ENCODE measurements at places on chromosomes 11 and 22.

DNA sequence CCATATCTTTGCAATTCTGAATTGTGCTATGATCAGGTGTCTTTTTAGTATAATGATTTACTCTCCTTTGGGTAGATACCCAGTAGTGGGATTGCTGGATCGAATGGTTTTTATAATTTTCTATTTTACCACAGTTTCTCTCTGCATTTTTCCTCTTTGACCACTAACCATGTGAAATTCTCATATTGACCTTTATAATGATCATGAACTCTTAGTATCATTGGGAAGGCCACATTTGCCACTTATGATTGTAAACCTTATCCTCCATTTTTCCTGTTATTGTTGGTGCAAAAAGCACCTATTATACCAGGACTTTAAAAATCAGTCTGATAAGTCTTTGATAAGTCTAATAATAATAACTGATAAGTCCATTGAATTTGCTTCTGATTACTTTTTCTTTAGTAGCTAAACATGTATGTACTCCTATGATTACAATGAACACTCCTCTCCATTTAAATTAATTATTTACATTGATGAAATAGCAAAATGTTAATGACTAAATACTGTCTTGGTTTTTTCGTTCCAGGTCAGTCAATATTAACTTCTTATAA, 9.6 kb downstream of the NEAT1 start:
- DNase-seq = no peak

- DNase-seq = no peak
Measured at GRCh38 chr11:13260201-13260962, 17.2 kb upstream of the BMAL1 start.

GRCh38 chr11:88068848-88069554, 106.2 kb downstream of the RAB38 start:
- no peak for DNase-seq

DNA sequence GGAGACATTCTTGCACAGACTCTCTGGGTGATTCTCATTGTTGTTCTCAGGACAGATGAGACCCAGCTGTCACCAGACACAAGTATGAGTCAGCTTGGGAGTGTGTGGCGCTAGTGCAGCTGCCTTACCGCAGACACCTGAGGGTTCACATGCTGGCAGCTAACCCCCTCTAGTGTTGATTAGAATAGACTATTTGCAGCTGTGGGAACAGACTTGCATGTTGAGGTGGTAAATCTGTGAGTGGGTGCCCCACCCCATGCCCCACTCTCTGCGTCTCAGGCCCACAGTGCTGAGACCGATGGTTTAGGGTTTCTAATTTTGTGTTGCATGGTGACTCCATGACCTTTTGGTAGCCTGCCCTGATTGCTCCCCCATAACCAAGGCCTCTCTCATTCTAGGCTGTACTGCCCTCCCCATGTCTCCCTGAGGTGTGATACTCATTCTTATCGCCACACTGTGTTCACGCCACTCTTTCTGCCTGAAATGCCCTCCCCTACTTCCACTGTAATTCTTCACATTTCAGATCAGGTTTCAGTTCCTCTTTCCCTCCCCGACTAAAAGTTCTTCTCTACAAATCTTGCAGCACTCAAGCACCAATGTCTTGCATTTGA, 73.7 kb upstream of the KIRREL3 start:
- no peak for DNase-seq

DNA sequence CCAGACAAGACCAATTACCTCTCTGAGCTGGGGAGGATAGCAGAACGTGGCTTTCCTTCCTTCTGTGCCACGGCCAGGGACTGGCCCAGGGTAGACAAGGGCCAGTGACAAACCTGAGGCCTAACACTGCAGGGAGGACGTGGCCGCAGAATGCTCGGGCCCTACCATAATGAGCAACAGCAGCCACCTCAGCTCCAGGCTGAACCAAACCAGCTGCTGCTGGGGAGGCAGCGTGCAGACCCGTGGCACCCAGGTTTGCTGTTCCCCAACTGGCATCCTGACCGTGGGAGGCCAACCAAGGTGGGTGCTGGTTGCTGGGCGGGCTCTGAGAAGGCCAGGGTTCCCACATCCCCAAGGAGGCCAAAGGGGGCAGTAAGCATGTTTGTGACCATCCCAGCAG, 83.0 kb downstream of the MORC2 start:
- no peak for DNase-seq

GRCh38 chr11:131906963-131907362, 536.5 kb downstream of the NTM start:
- no peak for DNase-seq

- DNase-seq = no peak
Measured at GRCh38 chr11:100235085-100235484, 452.0 kb upstream of the ARHGAP42 start.

DNA sequence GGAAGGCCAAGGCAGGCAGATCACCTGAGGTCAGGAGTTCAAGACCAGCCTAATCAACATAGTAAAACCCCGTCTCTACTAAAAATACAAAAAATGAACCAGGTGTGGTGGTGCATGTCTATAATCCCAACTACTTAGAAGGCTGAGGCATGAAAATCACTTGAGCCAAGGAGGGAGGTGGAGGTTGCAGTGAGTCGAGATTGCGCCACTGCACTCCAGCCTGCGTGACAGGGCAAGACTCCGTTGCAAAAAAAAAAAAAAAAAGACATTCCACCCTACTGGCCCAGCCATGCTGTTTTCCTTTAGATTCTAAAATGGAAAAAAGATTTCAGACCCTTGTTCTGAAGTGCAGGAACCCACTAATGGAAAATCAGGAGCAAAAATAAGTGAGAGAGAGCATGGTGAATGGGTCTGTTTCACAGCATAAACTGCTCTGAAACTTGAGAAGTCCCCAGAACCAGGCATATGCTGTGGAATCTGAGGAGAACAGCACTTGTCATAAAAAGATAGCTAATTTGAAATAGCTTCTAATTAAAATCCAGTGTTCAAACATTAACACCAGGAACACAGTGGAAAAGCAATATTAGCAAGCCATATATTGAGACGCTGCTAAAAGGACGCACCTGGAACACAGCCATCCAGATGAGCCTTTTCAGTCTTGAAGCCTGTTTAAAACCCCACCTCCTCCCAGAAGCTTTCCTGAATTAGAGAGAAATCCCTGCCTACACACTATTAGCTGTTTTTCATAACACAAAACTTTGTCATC, 66.3 kb upstream of the CHRM4 start:
- no peak for DNase-seq

- DNase-seq = no peak
Measured at GRCh38 chr11:91926965-91927364, 297.7 kb upstream of the FAT3 start.

DNA sequence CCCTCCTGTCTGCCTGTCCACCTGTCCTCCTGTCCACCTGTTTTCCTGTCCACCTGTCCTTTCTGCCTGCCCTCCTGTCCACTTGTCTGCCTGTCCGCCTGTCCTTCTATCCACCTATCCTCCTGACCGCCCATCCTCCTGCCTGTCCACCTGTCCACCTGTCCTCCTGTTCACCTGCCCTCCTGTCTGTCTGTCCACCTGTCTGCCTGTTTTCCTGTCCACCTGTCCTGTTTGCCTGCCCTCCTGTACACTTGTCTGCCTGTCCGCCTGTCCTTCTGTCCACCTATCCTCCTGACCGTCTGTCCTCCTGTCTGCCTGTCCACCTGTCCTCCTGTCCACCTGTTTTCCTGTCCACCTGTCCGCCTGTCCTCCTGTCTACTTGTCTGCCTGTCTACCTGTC, 682.8 kb downstream of the TBC1D22A start:
- DNase-seq = no peak

DNA sequence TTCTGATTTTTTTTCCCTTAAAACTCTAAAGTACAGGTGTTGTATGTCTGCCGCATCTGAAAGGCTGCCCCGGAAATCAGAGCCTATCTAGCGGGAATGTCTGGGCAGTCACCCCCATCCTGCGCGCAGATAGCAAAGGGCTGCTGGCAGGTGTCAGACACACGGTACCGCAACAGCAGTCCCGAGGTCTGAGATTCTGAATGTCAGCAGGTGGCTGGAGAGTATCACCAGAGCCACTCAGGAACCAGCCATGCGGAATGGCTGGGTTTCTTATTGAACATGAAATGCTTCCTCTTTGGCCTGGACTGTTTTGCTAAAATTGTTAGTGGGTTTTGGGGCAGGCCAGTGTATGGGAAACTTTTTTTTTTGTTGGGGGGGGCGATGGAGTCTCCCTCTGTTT, 53.3 kb downstream of the CERK start:
- DNase-seq = no peak

- no peak for DNase-seq
Measured at GRCh38 chr11:1410366-1411291, 20.9 kb downstream of the BRSK2 start.

DNA sequence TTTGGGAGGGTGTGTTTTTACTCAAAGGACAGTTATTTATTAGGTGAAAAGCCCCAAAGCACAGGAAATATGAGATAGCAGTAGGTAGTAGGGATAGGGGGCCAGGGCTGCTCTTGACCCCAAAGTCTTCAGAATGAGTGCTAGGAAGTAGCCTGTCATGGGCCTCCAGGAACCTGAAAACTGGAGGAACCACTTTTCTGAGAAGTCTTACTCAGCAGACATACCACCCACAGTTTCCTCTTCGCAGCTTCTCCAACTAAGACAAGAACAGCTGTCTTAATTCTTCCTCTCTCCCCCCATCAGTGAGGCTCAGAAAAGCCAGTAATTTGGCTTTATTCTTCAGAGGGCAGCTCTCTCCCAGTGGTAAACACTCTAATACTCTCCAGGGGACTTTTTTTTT, 84.0 kb upstream of the CTSC start:
- peak; percentile 13 for DNase-seq

GRCh38 chr11:130653838-130654636, 205.6 kb downstream of the ADAMTS15 start:
- DNase-seq = no peak

DNA sequence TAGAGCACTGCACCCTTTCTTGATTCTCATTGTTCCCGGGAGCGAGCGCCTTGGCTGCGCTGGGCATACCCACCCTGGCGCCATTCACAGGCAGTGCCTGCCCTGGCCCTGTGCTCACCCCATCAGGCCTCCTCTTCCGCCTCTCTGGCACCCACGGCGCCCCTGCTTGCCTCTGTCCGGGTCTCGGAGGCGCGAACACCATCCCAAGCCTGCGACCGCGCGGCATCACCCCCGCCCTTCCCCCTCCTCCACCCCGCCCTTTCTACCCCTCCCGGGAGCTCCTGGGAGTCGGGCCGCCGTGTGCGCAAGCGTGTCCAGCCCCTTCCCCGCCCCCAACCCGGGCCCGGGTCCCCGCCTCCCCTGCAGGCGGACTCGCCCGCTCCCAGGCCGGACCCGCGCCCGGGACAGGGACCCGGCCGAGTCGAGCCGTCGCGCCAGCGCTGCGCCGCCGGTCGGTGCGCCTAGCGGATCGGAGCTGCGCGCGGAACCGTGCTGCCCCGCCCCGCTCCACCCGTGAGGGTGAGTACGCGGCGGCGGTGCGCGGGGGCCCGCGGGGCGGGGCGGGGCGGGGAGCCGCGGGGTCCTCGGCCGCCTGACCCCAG, at the start of gene ST3GAL4:
Gene ST3GAL4 (plus strand): TSS at position 363 of the 602 bp plus-strand sequence. CDS start 50,470 bp downstream, outside the sequence.
- DNase-seq = peak; percentile 76

Measured in stimulated activated CD4-positive, alpha-beta T cell treated with anti-CD3 and anti-CD28 coated beads, Interleukin-4, amount 100 ng/mL, for 1 hour (primary cell).